ENCODE measurements at places on chromosomes 5 and 9.

GRCh38 chr5:158922816-158923215, 176.9 kb downstream of the EBF1 start:
- peak; percentile 48 for DNase-seq

- no peak for DNase-seq
Measured at GRCh38 chr9:117411547-117411946, 3.3 kb downstream of the ASTN2 start.

DNA sequence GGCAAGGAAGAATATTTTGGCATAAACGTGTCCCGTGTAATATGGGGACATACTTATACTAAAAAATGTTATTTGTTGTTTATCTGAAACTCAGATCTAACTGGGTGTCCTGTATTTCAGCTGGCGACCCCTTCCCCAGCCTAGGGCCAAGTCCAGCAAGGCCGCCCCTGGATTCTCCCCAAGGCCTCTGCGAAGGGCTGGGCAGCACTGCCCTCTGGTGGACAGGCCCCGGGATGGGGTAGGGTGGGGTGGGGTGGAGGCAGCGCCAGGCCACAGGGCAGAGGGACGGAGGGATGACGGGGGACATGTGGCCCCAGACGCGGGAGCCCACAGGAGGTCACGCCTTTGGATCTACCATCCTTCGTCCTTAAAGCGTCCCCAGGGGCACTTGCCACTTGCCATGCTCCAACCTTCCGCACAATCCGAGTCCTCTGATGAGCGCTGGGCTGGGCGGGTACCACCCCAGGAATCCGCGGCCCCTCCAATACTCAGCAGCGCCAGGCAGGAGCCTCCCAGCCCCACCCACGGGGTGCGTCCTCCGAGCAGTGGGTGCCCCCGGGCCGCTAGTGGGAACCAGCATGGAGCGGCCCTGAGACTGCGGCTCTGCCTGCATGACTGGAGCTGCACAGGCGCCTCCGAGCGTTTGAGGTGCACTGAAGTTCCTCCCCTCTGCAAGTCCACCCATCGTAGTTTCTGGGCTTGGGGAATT, 7.1 kb upstream of the AGPAT2 start:
- DNase-seq = no peak

DNA sequence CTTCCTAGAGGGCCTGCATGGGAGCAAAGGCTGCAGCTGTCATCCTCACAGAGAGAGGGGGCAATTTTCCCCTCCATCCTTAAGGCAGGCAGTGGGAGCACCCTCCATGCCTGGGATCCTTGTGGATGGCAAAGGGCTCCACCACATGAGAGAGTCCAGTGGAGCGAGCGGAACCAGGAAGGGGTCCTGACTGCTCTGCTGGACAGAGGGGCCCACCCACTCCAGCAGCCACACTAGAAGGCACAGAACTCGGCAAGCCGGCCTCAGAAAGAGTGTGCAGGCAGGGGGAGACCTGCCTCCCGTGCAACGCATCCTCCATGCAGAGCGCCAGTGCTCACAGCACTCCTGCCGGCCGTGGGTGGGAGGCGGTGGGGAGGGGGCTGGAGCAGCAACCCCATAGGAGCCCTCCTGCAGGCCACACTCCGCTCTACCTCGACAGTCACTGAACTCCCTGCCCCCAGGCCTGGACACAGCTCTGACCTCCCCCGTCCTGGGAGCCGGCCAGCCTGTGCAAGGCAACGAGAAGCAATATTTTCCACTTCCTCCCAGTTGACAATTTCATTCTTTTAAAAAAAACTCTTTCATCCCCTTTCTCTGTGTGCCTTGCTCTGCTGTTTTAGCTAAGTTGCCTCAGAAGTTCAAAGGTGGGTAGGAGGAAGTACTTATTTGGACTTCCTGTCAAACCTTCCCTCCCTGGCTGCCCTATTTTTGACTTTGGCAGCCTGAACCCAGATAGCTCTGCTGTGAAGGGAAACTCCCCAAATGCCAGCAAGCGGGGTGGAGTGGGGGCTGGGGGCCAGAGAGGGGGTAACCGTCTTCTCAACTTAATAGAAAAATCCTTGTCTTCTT, 5.3 kb upstream of the LCP2 start:
- DNase-seq = no peak

GRCh38 chr5:157544623-157544989, 31.0 kb downstream of the ADAM19 start:
- DNase-seq = no peak

GRCh38 chr5:59037453-59037852, 454.6 kb downstream of the RAB3C start:
- DNase-seq = no peak

- DNase-seq = no peak
Measured at GRCh38 chr5:170629566-170630175, 125.9 kb downstream of the KCNIP1 start.

DNA sequence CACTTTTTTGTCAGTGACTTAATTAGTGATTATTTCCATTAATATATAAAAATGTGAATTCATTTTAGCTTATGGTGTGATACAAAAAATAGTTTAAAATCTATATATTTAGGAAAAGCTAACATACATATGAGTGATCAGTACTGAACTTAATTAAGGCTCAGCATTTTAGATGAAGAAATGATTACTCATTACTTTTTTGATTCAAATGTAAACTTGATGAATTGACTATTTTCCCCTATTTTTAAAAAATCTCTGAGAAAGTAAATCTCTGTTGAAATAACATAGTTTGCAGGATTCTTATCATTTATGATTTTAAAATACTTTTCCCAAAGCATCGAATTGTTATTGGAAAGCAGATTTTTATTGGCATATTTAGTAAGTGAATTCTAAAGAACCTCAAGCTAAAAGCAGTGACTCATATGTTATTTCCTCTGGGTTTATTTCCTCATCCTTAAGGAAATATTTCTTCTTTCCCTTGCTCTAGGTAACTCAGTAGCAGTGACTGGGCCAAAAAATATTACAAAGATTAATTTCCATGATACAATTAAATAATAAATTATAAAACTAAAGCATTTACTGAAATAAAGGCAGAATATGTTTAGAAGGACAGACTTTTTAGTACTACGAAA, 290.6 kb downstream of the FER start:
- no peak for DNase-seq

DNA sequence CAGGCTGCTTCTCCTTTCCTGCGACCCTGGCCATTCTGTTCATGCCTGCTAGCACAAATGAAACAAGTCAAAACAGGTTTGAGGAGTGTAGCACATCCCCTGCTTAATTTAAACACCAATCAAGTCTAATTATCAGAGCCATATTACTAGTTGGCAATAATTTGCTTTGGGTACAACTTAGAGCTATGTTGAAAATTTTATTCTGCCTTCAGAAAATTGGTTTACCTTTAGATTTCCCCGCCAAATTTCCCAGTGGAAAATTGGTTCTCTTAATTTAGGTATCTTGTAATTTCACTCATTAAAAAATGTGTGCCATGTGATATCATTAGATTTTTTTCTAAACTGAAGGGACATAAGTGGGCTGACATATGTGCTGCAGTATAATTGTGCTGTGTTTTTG, 265.8 kb downstream of the MAST4 start:
- no peak for DNase-seq

- DNase-seq = no peak
Measured at GRCh38 chr5:97534166-97534565, 351.1 kb upstream of the RIOK2 start.

DNA sequence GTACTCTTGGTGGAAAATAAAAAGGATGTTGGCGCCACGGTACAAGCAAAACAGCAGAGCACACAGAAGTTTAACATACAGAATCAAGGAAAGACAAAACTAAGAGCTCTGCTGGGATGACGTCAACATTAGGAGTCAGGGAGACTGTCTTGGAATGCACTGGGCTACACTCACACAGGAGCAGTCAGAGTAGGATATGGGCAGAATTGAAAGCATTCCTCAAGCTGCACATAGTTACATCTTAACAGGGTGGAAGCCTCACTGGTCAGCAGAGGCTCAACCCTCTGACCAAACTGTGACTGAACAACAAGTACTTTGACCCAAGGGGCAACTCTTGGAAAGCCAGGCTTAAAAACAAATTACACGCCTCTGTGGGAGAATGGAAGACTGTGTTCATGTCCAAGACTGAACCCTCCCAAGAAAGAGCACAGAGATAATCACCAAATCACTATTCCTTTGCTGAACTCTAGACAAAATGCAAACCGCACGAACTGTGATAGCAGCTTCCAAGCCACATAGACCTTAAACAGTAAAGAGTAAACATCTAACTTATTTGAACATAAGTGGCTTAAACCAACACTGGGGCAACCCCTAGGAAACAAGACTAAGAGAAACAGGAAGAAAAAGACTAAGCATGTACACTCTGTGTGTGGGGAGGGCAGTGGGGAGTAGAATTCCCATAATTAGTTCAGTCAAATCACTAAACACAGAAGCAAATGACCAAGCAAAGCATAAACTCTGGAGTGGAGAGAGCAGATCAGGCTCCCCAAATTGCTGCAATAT, 772.7 kb downstream of the PRELID2 start:
- DNase-seq = no peak

DNA sequence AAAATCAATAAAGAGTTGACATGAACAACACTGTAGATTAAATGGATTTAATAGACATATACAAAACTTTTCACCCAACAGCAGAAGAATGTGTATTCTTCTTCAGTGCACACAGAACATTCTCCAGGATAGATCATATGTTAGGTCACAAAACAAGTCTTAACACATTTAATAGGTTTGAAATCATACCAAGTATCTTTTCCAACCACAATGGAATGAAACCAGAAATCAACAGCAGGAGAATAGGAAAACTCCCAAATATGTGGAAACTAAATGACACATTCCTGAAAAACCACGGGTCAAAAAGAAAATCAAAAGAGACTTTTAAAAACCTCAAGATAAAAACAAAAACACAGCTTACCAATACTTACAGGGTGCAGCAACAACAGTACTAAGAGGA, 790.1 kb upstream of the ZNF608 start:
- no peak for DNase-seq
